ENCODE measurements at places on chromosomes 12 and 14.
A peak's percentile ranks its signal among the peaks of the same experiment; 100 is the strongest.

GRCh38 chr12:54005853-54006558, 2.8 kb upstream of the HOXC8 start:
- DNase-seq = peak; percentile 62

DNA sequence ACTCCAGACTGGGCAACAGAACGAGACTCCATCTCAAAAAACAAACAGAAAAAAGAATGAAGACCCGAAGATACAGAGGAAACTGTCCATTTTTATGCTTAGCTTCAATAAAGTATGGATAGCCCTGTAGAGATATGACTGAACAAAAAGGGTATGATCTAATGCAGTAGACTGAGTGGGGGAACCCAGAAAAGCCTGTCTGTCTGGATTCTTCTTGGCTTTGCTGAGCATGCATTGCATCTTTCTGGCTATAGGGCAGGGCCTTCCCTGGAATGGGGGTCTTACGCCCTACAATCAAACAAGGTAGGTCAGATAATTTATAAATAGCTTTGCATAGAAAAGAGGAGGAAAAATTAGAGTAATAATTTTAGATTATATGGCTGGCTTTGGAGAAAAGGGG, 10.1 kb downstream of the MIA2 start:
- no peak for DNase-seq

DNA sequence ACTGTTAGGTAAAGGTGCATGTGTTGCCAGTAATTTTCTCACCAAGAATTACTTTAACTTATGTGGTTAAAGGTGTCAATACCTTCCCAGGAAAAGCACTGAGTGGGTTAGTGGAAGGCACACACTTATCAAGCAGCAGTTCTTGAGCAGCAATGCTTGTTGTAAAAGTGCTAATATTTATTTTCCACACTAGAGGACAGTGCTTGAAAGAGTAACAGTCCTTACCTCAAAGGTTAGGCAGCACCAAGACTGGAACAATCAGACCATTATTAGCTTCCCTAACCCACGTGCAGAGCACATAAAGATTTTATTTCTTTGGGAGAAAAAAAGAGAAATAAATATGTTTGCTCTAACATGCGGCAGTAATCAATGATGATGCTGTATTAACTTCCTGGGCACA, 48.8 kb upstream of the KRR1 start:
- DNase-seq = no peak

GRCh38 chr12:107817250-107817649, 42.7 kb downstream of the ASCL4 start:
- no peak for DNase-seq
